Hepatocyte (in vitro differentiated cells): ENCODE measurements at places on chromosomes 1 and 21. TPM values are rescaled to one million over a fixed set of nuclear protein-coding genes. Genes with fewer than 3 reads are reported as not detected.

Gene ANGPTL7
- total RNA-seq, result 19.7 and 25.6 TPM in 2 replicates

Gene CD53
- total RNA-seq, result 1.4 and 2.6 TPM in 2 replicates

Gene PRRX1
- total RNA-seq, result 41.5 and 42.3 TPM in 2 replicates

Gene NES
- total RNA-seq, result 7.9 and 13.8 TPM in 2 replicates

DNA sequence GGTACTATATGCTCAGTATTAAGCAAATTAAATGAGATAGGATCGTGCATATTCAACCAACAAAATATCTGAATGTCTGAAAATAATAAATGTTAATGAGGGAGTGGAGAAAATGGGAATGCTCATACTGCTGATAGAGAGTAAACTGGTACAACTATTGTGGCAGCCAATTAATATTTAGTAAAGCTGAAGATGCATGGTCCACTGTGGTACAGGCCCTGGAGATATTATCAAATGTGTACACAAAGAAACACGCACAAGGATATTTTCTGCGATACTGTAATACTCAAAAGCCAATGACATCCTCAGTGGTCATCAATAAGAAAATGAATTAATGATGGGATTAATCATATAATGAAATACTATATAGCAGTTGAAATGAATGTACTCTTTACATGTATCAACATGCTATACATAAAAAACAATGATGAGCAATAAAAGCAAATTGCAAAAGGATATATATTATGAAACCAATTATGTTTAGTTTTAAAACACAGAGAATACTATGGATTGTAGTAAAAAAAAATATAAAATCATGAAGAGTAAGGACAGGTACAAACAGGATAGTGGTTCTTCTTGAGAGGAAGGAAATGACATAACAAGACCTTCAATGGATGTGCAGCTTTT, 25.0 kb downstream of the MRPL39 start:
- H3K4me1 ChIP-seq, result no peaks in the 10 kb centered on the region
- no peak for DNase-seq
- H3K4me3 ChIP-seq, result no peak overlapping the region
- H3K36me3 ChIP-seq, result no peaks in the 10 kb centered on the region

DNA sequence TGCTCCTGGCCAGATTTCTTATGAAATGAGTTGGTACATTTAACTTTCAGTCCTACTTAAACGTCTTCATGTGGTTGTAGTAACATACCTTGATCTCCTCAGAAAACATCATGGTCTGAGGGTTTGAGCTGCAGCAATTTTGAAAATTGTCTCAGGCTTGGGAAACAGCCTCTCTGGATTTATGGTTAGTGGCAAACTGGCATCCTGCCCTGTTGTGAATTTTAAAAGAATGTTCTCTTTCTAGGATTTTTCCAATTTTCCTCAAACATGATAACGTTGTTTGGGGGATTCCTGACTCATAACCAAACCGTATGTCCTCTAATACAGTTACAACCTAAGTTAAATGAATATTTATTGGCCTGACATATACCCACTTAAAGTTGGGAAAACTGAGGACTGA, 624.4 kb downstream of the LMO4 start:
- peaks cover 16% of the 10 kb centered on the region for H3K4me1 ChIP-seq
- H3K27me3 ChIP-seq, result no peaks in the 10 kb centered on the region
- no peak overlapping the region for H3K4me3 ChIP-seq
- no peak for DNase-seq
- no peak overlapping the region for H3K27ac ChIP-seq

DNA sequence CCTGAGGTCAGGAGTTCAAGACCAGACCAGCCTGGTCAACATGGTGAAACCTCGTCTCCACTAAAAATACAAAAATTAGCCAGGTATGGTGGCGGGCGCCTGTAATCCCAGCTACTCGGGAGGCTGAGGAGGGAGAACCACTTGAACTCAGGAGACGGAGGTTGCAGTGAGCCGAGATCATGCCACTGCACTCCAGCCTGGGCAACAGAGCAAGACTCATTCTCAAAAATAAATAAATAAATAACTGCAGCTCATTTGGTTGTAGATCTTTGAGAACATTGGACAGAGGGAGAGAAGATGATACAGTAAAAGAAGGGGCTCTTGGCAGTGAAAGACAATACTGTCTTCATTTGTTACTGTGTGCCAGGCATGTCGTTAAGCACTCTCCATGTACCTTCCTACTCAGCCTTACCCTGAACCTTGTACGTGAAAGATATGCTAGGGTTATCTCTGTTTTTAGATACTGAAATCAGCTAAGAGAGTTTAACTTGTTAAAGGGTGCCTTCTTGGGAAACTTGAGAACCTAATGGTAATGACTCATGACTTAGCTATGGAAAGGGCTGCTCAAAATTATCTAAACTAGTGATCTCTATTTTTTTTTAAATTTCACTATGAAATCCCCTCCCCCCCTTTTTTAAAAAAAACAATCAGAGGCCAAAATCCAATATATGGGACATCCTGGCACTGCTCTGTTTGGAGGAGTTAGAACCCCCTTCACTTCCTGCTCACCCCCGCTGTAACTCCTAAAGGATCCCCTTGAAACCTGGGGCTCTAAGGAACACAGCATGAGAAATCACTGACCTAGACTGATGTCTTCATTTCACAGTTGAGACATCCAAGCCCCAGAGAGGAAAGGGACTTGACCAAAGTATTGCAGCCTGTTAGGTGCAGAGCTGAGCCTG, 6.8 kb upstream of the KPNA6 start:
- no peak overlapping the region for H3K4me3 ChIP-seq
- H3K27ac ChIP-seq, result peak overlapping the region; percentile 60
- peaks cover 14% of the 10 kb centered on the region for H3K4me1 ChIP-seq
- no peaks in the 10 kb centered on the region for H3K36me3 ChIP-seq
- no peaks in the 10 kb centered on the region for H3K27me3 ChIP-seq
- no peak for DNase-seq

DNA sequence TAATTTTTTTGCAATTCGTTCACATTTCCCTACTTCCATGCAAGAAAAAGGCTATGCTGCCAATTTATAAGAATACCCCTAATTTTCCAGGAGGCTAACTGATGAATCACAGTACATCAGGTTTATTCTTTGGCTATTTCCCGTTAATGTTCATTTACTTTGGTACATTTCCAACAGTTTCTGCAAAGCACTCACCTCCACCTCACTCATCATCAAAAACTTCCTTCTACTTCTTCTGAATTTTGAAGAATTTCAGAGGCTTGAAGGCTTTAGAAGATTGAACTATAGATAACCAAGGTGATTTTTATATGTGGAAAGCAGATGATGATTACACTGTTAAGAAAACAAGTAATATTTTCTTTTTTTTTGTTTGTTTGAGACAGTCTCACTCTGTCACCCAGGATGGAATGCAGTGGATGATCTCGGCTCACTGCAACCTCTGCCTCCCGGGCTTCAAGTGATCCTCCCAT, 60.5 kb upstream of the HP1BP3 start:
- H3K27ac ChIP-seq, result no peak overlapping the region
- DNase-seq, result no peak
- H3K27me3 ChIP-seq, result no peaks in the 10 kb centered on the region
- H3K4me3 ChIP-seq, result no peak overlapping the region
- H3K4me1 ChIP-seq, result no peaks in the 10 kb centered on the region

DNA sequence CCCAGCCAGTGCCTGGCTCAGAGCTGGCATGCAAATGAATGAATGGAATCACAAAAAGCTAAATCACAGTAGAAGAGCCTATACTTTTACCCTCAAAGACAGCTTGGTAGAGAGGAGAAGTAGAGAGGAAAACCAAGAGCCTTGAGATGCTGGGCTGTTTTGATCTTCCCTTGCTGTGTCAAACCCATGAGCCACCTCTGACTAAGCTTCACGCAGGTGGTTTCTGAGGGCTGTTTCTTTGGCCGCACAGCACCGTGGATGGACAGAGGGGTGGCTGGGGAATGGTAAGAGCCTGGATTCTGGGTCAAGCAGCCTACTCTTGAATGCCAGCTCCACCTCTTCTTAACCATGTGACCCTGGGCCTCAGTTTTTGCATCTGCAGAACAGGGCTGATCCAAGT, 18.6 kb downstream of the ABCG1 start:
- no peak for DNase-seq
- no peaks in the 10 kb centered on the region for H3K27me3 ChIP-seq
- no peak overlapping the region for H3K4me3 ChIP-seq
- H3K4me1 ChIP-seq, result peaks cover 40% of the 10 kb centered on the region
- no peak overlapping the region for H3K27ac ChIP-seq
- H3K36me3 ChIP-seq, result no peaks in the 10 kb centered on the region

- no peak for DNase-seq
- no peaks in the 10 kb centered on the region for H3K4me1 ChIP-seq
- H3K27ac ChIP-seq, result no peak overlapping the region
- H3K36me3 ChIP-seq, result no peaks in the 10 kb centered on the region
- H3K27me3 ChIP-seq, result no peaks in the 10 kb centered on the region
These were observed 19.1 kb upstream of the LAMC1 start for GRCh38 chr1:183004141-183004540.
